Tibial artery (tissue), 4 donors: ENCODE measurements at places on chromosomes 6 and 20.

DNA sequence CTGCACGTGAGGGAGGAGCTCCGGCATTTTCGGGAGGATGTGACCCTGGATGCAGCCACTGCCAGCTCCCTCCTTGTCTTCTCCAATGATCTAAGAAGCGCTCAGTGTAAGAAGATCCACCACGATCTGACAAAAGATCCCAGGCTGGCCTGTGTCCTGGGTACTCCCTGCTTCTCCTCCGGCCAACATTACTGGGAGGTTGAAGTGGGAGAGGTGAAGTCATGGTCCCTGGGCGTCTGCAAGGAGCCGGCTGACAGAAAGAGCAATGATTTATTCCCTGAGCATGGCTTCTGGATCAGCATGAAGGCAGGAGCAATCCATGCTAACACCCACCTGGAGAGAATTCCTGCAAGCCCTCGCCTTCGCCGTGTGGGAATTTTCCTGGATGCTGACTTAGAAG is 2.8 kb downstream of the RFPL4B start:
- DNase-seq: no peak
- H3K4me1 ChIP-seq: no peaks in the 10 kb centered on the region
- no peak overlapping the region for H3K27ac ChIP-seq
- H3K36me3 ChIP-seq: no peaks in the 10 kb centered on the region
- no peaks in the 10 kb centered on the region for H3K27me3 ChIP-seq

DNA sequence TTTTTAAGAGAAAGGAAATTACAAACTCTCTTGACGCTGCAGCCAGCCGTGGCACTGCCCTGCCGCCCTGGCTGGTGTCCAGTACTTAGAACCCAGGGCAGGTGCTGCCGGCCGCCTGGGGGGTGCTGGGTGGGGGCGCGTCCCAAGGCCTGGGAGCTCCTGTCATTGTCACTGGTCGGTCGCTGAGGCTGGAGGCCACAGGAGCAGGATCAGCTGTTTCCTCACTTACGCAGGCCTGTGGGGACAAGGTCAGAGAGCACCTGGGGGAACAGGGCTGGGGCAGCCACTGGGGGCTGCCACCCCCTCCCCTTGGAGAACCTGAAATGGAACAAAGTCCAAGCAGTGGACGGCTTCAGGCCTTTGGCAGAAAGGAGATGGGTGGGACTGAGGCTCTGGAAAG is 5.6 kb downstream of the BIRC7 start:
- H3K36me3 ChIP-seq: no peaks in the 10 kb centered on the region
- no peaks in the 10 kb centered on the region for H3K27me3 ChIP-seq
- no peak overlapping the region for H3K4me3 ChIP-seq
- no peak overlapping the region for H3K27ac ChIP-seq

DNA sequence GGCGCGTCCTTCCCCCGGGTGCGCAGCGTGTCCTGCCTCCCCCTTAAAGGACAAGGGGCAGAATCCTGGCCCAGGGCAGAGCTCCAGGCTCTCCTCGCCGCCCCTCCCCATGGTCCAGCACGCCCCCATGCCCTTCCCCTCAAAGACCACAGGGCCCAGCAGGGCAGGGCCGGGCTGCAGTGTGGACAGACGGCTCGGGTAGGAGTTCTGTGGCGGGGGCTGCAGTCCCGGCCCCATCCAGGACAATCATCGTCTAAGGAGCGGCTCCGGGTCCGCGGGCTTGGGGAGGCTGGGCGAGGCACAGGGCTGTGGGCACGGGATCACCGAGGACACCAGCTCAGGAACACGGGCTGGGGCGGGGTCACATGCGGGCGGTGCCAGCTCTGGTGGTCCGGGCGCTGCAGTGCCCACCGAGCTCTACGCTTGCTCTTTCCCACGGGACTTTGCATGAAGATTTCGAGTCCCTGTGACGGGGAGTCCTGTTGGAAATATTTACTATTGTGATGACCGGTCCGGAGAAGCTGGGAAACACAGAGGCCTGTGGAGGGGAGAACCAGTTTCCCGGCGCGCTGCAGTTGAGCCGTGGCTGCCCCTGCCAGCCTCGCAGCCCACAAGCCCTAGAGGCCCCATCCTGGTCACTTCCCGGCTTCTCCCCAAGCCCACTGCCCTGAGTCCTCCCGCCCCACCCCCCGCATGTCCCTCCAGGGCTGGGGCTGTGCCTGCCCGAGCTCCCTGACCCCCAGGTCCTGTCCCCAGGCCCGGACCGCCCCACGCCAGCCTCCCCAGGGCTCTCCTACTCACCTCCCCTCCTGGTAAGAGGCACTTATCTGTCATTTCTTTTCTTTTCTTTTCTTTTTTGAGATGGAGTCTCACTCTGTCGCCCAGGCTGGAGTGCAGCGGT is 20.6 kb downstream of the SLC17A9 start:
- H3K4me3 ChIP-seq: peak overlapping the region; percentile 33
- H3K36me3 ChIP-seq: no peaks in the 10 kb centered on the region

GRCh38 chr20:62980970-62981369 is 25.8 kb downstream of the BHLHE23 start:
- no peak overlapping the region for H3K4me3 ChIP-seq
- no peaks in the 10 kb centered on the region for H3K27me3 ChIP-seq
- no peak overlapping the region for H3K27ac ChIP-seq
- no peaks in the 10 kb centered on the region for H3K4me1 ChIP-seq
- DNase-seq: no peak

GRCh38 chr6:160831739-160832138 is 129.7 kb downstream of the PLG start:
- no peak overlapping the region for H3K27ac ChIP-seq
- H3K27me3 ChIP-seq: no peaks in the 10 kb centered on the region
- no peaks in the 10 kb centered on the region for H3K36me3 ChIP-seq
- H3K4me1 ChIP-seq: no peaks in the 10 kb centered on the region
- no peak overlapping the region for H3K4me3 ChIP-seq
- DNase-seq: no peak

DNA sequence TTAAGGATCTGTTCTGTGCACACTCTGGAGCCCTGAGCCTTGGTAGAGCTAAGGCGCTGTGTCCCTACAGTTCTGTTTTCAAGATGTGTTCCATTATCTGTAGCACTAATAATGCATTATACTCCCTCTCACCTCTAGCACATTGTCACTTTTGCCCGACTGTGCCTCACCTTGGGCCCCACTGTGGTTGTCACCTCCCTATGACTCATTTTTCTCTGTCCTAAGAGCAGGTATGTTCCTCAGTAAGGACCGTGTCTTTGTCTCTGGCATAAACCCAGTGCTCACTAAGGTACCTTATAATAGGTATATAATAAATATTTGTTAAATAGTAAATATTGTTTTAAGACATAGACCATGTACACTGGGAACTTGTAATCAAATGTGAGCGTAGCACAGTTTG is 942.5 kb upstream of the CITED2 start:
- H3K27ac ChIP-seq: no peak overlapping the region
- no peak overlapping the region for H3K4me3 ChIP-seq
- peaks cover 9% of the 10 kb centered on the region for H3K4me1 ChIP-seq
- DNase-seq: no peak
- no peaks in the 10 kb centered on the region for H3K27me3 ChIP-seq

DNA sequence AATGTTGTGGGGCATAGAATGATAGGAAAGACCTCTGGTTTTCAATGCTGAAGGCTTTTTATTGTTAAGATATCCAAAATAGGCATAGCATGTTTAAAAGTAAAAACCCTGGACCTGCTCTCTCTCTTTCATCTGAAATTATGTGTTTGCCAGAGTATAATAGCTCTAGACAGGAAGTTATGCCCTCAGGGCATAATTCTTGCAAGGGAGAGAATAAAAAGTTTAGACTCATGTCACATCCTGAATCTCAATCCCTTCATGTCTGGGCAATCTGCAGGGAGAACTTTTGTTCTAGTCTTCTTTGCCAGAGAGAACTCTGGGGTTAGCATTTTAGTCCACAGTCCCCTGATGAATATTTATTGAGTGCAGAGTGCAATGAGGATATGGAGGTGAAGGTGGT is 297.3 kb upstream of the FLRT3 start:
- DNase-seq: no peak
- H3K4me1 ChIP-seq: no peaks in the 10 kb centered on the region
- H3K27ac ChIP-seq: no peak overlapping the region

DNA sequence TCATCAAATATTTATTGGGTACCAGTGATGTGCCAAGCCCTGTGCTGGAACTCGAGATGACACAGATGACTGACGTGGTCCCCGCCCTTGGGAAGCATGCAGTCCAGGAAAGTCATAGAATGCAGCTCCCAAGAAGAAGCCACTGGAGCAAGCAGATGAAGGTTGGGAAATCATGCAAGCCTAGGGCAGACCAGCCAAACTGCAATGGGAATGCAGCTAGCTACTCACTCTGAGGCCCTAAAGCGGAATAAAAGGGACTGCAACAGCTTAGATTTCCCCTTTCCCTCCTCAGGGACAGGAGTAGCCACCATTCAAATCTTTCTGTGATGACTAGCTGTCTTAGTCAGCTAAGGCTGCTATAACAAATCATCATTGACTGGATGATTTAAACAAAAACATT is 152.2 kb downstream of the MAFB start:
- DNase-seq: no peak
- H3K27me3 ChIP-seq: peaks cover 4% of the 10 kb centered on the region
- no peaks in the 10 kb centered on the region for H3K4me1 ChIP-seq
- no peak overlapping the region for H3K27ac ChIP-seq
- no peaks in the 10 kb centered on the region for H3K36me3 ChIP-seq

- H3K36me3 ChIP-seq: no peaks in the 10 kb centered on the region
- H3K4me1 ChIP-seq: peaks cover 16% of the 10 kb centered on the region
- no peak for DNase-seq
- no peak overlapping the region for H3K27ac ChIP-seq
- H3K4me3 ChIP-seq: no peak overlapping the region
Observed at GRCh38 chr20:62059920-62060630, 5.6 kb downstream of the TAF4 start.

DNA sequence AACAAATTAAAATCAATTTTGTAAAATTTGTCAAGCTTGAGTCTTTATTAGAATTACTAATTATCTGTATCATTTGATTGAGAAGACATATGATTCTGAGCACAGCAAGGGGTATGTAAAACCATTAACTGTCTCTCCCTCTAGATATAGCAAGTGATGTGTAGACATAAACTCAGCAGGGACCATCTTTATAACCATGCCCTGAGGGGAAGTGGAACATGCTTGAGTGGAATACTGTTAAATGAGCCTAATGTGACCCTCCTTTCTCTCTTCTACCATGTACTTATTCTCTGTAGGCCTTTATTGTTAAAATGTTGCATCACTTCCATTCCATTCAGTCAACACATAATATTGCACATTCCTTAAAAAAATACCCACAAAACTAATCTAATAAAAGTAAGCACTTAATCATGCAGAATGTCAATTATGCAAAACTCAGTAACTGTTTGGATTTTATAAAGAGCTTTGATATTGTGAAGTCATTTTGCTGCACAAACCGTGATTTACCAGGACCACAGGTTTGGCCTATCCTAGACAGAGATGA is 896.6 kb upstream of the MANEA start:
- no peaks in the 10 kb centered on the region for H3K4me1 ChIP-seq
- no peaks in the 10 kb centered on the region for H3K27me3 ChIP-seq
- no peak overlapping the region for H3K27ac ChIP-seq

DNA sequence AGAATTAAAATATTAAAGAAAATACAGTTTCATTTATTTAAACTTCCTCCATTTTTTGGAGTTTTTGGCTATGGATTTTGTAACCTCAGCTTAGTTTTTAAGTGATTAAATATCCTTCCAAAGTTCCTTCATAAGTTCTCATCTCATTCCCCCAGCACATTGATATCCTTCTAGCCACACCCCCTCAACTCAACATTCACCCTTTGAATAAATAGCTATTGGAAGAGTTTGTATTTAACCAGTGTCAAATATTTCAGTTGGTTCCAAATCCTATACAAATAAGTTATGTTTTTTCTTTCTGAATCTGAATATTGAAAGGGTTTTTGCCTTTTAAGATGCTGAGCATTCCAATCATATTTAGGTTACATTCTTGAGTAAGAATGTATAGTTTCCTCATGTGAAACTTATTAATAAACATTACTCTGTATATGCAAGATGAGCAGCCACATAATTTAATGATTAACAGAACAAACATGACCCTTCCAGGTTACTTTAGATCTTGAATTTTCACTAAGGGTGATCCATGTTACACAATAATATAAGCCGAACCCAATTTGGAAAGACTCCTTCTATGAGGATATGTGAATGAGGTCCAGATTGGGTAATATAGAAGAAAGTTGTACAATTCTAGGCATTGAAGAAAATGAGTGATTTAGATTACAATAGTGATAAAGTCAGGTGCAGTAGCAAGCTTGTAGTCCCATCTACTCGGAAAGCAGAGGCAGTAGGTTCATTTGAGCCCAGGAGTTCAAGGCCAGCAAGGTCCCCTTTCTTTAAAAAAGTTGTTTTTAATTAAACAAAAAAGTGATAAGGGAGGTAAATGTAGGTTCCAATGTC is 13.6 kb downstream of the GLYATL3 start:
- H3K36me3 ChIP-seq: no peaks in the 10 kb centered on the region
- H3K4me1 ChIP-seq: no peaks in the 10 kb centered on the region
- no peak overlapping the region for H3K27ac ChIP-seq
- H3K4me3 ChIP-seq: no peak overlapping the region

DNA sequence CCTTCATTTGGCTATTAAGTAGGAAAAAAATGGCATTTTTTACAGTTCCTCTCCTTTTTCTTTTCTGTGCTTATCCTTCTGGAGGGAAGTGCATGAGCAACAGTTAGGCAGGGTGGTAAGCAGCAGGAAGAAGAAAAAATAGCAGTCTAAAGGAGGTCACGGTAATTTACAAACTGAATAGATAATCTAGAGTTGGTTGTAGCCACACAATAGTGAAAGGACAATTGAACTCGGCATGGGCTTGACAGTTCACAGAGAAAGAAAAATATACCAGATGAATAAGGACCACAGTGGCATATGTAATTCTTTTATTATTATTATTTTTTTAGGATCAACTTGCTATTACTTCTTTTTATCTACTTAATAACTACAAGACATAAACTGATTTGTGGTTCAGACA is 358.6 kb downstream of the BTBD9 start:
- DNase-seq: no peak
- H3K27me3 ChIP-seq: no peaks in the 10 kb centered on the region
- H3K27ac ChIP-seq: no peak overlapping the region
- no peak overlapping the region for H3K4me3 ChIP-seq
- H3K36me3 ChIP-seq: no peaks in the 10 kb centered on the region

DNA sequence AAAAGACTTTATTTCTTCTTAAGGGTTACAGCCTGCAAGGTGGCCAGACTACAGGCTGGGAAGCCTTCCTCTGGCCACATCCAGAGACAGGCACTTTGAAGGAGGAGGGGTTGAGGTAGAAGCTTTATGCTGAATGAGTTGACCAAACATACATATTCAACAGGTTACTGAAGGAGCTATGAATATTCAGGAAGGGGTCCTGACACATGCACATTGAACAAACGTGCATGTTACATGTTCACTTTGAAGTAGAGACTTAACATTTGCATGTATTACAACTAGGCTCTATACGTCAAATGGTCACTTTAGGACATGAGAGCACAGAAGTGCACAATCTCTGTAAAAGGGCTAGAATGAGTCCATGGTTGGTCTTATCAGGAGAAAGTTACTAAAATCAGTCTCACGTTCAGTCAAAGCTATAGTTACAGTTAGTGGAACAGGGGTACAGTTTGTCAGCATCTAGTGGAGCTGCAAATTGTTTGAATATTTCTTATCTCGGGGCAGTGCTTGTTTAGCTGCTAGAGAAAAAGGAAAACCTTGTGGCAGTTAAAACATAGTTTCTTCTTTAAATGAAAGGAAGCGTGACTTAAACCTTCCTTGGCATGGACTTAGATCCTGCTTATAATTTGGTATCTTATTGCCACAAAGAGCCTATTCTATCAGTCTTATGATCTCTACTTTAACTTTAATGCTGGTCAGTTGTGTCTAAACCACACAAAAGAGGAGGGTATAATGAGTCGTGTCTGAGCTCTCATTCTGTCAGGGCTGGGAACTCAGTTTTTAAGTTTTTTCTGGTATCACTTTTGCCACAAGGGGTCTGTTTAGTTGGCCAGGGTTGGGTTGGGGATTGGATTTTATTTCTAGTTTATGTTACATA is 4.6 kb upstream of the ZSCAN9 start:
- no peak overlapping the region for H3K4me3 ChIP-seq
- H3K27me3 ChIP-seq: peaks cover 12% of the 10 kb centered on the region
- H3K4me1 ChIP-seq: peaks cover 4% of the 10 kb centered on the region
- DNase-seq: no peak
